Thyroid gland (tissue), 4 donors: ENCODE measurements at places on chromosomes 1 and 21. TPM values are rescaled to one million over a fixed set of nuclear protein-coding genes. Genes with fewer than 3 reads are reported as not detected.

DNA sequence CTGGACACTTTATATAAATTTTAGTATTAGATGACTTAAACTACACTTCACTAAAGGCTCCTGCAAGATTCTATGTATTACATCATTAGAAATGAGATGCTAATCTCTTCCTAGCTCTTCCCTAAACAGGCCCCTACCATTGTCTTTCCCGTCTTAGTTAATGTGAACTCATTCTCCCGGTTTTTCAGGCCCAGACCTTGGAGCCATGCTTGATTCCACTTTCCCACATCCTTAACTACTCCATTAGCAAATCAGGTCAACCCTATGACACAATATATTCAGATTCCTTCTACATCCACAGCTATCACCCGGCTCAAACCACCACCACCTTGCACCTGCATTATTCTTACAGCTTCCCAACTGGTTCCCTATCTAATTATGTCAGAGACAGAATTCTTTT is 73.3 kb downstream of the NVL start:
- no peak overlapping the region for H3K4me3 ChIP-seq
- H3K36me3 ChIP-seq, result no peaks in the 10 kb centered on the region
- DNase-seq, result no peak
- H3K27me3 ChIP-seq, result no peaks in the 10 kb centered on the region
- H3K4me1 ChIP-seq, result no peaks in the 10 kb centered on the region

- no peak overlapping the region for H3K4me3 ChIP-seq
- H3K36me3 ChIP-seq, result no peaks in the 10 kb centered on the region
- peak overlapping the region; percentile 97 for H3K27ac ChIP-seq
- no peak for DNase-seq
Observed at GRCh38 chr1:43308635-43309404, 8.0 kb downstream of the TIE1 start.

S100B gene
- 0.89 TPM for total RNA-seq

- H3K36me3 ChIP-seq, result no peaks in the 10 kb centered on the region
- H3K27me3 ChIP-seq, result no peaks in the 10 kb centered on the region
- H3K27ac ChIP-seq, result no peak overlapping the region
- no peak overlapping the region for H3K4me3 ChIP-seq
Observed at GRCh38 chr1:201229095-201229494, 38.5 kb downstream of the IGFN1 start.

GRCh38 chr1:114075105-114075504 is 78.6 kb downstream of the SYT6 start:
- no peak for DNase-seq
- H3K4me3 ChIP-seq, result no peak overlapping the region
- no peaks in the 10 kb centered on the region for H3K36me3 ChIP-seq

- no peak overlapping the region for H3K27ac ChIP-seq
- peak; percentile 33 for DNase-seq
- no peak overlapping the region for H3K4me3 ChIP-seq
- H3K4me1 ChIP-seq, result peaks cover 9% of the 10 kb centered on the region
- H3K36me3 ChIP-seq, result no peaks in the 10 kb centered on the region
Observed at GRCh38 chr1:32426489-32427255, 32.4 kb upstream of the BSDC1 start.

DNA sequence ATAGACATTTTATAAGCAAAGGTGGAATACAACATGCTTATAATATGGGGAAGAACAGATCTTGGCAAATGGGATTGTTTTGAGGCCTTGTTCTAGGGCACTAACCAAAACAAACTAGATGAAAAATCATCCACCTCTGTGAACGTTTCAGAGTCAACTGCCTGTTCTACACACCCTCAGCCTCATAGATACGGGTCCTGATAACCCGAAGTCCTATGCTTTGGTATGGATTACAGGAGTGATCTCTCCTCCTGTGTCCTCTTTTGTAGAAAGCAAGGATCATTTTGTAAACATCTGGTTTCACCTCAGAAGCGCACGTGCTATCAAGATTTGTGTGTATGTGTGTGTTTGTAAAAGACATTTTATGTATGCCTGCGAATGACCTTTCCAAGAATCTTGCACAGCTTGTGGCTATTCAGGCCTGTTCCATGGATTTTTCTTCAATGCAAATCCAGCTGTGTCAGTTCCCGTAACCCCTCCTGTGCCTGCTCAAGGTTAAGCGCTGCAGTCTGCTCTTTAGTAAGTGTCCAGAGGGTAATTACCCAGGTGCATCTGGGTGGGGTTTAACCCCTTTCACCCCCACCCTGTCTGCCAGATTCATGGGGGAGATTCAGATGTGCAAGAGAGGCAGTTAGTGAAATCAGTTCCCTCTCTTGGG is 132.4 kb downstream of the ROR1 start:
- DNase-seq, result no peak
- no peaks in the 10 kb centered on the region for H3K27me3 ChIP-seq
- H3K27ac ChIP-seq, result no peak overlapping the region
- H3K4me1 ChIP-seq, result no peaks in the 10 kb centered on the region

DNA sequence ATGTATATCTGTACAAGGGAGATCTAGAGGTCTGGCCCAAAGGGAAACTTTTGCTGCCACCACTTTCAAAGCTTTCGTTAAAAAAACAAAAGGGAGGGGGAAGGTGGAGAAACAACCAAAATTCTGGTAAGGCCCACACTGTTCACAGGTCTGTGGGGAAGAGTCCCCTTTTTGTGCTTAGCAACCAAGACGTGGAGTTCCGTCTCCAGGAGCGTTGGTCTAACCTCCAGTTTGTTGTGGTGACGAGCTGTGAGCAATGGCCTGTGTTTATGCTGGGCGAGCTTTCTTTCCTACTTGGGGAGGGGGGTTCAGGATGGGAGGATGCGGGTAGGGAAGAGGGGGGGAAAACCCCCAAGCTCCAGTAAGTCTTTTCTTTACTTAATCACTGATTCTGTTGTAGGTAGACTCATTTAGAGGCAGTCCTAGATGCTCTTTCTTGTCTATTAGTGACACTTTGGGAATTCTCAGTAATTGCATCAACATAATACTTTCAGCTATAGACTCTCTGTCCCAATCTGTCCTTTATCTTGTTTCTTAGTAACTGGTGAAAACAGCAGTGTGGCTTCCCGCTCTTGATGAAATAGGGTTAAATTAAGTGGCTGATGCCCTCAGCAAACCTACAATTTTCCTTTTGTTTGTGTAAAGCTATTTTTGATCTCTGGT is 1.5 kb downstream of the HIPK1 start:
- H3K27ac ChIP-seq, result peak overlapping the region; percentile 94
- no peaks in the 10 kb centered on the region for H3K36me3 ChIP-seq
- no peaks in the 10 kb centered on the region for H3K27me3 ChIP-seq
- DNase-seq, result peak; percentile 11
- peaks cover 36% of the 10 kb centered on the region for H3K4me1 ChIP-seq
- peak overlapping the region; percentile 95 for H3K4me3 ChIP-seq
